Activated T-helper 9 cell treated with anti-CD3 and anti-CD28 coated beads, Interleukin-2, amount 50 U/mL, for 16 hours (primary cell): ENCODE measurements at places on chromosomes 16 and 17.

DNA sequence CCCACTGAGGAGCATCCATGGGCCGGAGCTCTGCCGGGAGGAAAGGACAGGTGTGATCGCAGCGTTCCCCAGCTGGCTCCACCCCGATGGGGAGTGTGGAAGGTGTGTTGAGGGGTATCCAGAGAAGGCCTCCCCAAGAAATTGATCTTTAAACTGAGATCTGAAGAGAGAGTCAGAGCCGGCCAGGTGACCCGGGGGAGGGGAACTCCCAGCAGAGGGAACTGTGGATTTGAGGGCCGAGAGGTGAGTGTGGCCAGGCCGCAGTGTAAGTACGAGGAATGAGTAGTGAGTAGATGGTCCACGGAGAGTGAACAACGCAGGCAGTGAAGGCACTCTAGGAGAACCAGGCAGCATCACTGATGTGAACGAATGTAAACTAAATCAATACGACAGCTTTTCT lies 80.2 kb downstream of the RPTOR start:
- DNase-seq, result no peak

GRCh38 chr17:78159575-78160158 lies 8.7 kb upstream of the SYNGR2 start:
- DNase-seq, result no peak

GRCh38 chr16:63349961-63350360 lies 1313.7 kb upstream of the CDH8 start:
- DNase-seq, result no peak

DNA sequence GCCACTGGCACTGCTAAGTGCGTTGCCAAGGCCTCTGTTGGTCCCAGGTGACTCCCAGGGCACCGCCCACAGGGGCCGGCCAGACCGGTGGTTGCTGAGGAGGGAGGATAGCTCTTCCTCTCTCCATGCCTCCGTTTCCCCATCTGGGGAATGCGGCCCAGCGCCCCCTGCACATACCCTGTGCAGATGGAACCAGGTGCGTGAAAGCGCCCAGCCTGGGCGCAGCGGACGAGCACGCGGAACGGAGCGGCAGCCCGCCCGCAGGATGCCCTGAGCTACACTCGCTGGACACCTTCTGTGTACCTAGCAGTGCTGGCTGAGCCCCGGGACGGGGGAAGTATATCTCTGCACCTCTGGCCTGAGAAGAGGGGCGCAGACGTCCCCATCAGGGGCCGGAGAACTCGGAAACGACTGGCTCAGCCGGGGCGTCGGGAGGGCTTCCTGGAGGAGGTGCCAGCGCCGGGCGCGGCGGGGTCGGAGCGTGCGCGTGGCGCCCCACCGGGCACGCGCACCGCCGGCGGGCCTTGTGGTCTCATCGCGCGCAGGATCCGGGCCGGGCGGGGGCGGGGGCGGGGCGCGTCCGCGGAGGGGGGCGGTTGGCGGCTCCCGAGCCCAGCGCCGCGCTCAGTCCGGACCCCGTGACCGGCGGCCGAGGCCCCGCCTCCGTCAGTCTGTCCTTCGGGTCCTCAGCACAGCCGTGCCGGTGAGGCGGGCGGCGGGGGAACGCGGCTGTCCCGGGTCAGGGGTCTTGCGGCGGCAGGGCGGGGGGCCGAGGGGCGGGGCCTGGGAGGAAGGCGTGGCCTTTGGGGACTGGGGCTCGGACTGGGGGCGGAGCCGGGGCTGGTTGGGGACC lies at the start of the genes CCDC78 and HAGHL:
TSS of gene CCDC78 (minus strand) at position 6 of the 853 bp plus-strand sequence. CDS start 76 bp downstream, outside the sequence.
TSS of gene HAGHL (plus strand) at position 669 of the 853 bp plus-strand sequence. CDS start 404 bp downstream, outside the sequence.
- peak; percentile 33 for DNase-seq

GRCh38 chr17:51159604-51160003 lies 6.2 kb downstream of the NME1 start:
- DNase-seq, result no peak

DNA sequence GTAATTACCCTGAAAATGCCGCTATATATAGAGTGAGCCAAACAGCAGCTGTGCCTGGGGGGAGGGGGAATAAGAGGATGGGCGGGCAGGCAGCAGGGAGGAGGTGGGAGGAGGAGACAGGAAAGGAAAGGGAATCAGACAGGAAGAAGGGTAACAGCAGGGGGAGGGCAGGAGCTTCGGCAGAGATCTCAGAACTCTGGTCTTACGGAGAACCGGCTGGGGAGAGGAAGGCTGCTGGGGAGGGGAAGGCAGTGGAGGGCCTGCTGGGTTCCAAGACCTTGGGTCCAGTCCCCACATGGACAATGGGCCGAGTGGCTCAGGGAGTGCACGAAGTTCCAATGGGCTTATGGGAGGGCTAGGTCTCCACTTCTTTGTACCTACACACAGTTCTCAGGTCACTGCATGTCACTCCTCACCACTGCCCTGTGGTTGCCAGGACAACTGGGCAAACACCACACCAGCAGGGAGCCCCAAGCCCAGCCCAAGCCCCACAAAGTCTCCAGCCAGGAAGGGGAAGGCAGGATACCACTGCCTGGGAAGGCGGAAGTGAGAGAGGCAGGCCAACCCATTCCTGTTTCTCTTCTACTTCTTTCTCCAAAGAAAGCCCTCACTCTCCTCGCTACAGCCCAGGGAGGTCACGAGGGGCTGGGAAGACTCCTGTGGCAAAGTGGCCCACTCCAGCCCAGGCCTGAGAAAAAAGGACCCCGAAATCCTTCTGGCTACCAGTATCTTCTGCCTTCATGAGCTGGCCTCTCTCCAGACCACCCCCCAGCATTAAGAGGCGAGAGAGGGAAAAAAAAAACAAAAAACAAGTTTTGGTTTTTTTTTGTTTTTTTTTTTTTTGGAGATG lies 25.3 kb downstream of the G6PC3 start:
- no peak for DNase-seq

GRCh38 chr16:27431773-27432532 lies 30.0 kb downstream of the IL21R start:
- no peak for DNase-seq

DNA sequence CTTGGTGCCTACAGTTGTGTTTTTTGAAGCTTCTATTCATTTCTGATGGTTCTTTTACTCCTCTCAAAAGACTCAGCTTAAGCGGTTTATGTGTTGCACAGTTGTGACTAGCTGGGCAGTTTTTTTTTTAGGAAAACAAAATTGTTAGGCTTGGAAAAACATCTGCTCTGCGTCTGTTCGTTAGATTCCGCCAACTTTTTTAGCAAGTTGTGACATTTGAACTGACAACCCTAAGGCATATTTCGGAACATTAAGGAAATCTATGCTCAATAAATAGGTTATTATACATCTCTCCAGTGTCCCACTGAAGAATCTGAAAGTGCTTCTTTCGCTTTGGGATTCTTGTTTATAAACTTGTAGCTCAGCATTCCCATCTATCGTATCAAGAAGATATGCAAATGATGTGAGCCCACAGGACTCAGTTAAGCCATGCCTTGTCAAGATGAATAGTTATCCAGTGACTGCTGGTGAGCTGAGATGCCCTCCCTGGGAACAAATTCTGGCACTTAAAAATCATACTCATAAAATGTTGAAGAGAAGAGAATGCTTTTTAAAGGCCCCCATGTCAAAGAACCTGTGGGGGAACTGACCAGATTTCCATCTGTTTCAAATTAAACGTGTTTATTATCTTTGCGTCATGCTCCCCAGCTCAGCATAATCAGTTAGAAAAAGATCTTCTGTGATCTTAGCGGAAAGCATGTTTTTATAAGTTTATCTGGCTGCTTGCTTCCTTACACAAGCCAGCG lies 109.0 kb upstream of the FAM20A start:
- no peak for DNase-seq

GRCh38 chr17:51618476-51618875 lies 358.1 kb downstream of the UTP18 start:
- no peak for DNase-seq

DNA sequence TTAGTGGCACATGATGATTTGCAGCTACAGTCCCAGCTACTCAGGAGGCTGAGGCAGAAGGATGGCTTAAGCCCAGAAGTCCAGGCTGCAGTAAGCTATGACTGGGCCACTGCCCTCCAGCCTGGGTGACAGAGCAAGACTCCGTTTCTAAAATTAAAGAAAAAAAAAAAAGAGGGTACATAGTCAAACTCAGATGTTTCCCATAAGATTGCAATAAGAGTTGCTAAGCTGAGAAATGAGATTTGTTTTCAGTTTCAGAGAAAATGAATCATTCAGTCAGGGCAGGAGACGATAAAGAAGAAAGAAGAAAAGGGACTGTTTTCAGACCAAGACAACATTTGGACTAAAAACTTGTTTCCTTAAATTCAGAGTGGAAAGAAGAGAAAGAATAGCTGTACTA lies 30.2 kb upstream of the PHLPP2 start:
- DNase-seq, result no peak

DNA sequence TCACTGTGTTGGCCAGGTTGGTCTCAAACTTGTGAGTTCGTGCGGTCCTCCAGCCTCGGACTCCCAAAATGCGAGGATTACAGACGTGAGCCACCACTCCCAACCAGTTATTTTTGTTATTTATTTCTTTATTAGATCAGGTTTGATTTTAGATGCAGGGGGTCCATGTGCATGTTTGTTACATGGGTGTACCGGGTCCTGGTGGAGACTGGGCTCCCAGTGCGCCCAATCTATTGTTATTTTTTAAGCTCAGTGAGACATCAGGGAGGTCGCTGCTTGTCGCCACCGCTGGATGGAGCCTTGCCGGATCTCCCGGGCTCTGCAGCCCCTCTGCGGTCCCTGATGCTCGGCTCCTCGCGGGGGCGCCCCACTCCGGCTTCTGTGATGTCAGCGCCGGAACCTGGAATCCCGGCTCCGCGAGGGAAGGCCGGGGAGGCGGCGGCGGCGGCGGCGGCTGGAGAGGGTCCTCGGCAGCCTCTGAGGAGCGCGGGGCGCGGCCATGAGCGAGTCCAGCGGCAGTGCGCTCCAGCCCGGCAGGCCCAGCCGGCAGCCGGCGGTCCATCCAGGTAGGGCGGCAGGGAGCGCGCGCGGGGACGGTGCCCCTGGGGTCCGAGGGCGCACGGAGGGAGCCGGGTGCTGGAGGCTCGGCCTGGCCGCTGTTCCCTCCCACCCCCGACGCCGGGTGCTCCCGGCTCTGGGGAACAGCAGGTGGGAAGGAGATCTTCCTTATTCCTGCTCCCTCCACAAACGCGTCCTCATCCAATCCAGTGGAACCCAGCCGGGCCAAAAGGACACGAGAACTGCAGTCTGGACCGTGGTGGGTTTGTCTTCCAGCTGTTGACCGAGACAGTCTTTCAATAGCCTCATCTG lies at the start of gene TMC7:
TSS of gene TMC7 (plus strand) at position 370 of the 870 bp plus-strand sequence. CDS start at position 500, 130 bp downstream.
- DNase-seq, result no peak

DNA sequence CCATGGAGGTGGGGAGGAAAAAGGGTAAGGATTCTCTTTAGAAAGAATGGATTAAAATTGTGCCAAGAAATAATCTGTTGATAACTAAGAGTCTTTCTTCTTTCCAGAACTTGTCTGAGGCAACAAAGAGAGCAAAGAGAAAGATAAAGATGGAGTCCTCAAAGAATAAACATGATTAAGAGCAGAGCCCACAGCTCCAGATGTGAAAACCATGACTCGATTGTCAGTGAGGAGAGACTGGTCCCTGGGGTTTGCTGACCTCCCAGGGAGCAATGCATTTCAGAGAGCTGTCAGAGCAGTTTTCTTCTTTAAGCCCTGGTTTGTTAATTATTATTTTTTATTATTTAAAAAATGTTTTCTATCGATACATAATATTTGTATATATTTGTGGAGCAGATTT lies 74.6 kb downstream of the TMEM100 start:
- no peak for DNase-seq

GRCh38 chr16:48188449-48189102 lies 32.8 kb upstream of the ABCC12 start:
- DNase-seq, result no peak

DNA sequence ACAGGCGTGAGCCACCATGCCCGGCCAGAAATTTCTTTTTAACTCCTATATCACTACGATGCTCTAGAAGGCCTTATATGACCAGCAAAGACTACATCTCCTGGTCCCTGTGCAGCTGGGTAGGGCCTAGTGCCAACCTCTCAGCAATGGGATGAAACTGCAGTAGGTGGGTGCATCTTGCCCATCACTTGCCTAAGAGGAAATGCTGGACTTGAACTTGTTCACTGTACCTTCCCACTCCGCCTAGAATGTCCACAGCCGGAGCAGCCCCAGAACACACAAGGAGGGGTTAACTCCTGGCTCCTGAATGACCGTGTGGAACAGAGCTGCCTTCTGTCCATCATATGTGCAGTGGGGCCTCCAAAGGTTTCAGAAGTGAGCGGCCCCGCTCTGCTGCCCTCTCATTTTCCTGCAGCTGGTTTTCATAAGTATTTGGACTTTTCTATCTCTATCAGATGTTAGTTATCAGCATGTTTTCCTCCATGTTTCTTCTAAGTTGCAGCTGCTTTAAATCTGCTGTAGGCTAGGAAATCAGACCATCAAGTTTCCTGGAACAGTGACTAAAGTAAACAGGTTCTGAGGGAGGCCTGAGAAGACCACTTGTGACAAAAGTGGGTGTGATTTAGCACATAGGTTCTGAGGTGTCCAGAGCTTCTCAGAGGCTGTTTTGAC lies 52.5 kb downstream of the WSB1 start:
- DNase-seq, result no peak

- no peak for DNase-seq
These were observed at the start of gene SLFN12L for GRCh38 chr17:35537601-35538141. Gene SLFN12L, minus strand, starts transcription at chr17:35537678. Its CDS starts 15,314 bp downstream, at chr17:35522364.

DNA sequence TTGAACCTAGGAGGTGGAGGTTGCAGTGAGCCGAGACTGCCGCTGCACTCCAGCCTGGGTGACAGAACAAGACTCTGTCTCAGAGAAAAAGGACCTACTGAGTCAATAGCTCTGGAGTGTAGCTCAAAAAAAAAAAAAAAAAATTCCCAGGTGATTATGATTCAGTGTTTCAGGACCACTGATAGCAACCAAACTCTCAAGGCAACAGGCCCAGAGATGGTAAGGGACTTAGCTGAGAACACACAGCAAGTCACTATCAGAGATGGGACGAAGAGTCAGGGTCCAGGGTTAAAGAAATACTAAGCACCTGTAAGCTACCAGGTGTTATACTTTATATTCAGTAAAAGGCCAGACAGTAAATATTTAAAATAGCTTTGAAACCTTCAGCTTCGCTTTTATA lies 335.3 kb downstream of the XYLT1 start:
- no peak for DNase-seq

DNA sequence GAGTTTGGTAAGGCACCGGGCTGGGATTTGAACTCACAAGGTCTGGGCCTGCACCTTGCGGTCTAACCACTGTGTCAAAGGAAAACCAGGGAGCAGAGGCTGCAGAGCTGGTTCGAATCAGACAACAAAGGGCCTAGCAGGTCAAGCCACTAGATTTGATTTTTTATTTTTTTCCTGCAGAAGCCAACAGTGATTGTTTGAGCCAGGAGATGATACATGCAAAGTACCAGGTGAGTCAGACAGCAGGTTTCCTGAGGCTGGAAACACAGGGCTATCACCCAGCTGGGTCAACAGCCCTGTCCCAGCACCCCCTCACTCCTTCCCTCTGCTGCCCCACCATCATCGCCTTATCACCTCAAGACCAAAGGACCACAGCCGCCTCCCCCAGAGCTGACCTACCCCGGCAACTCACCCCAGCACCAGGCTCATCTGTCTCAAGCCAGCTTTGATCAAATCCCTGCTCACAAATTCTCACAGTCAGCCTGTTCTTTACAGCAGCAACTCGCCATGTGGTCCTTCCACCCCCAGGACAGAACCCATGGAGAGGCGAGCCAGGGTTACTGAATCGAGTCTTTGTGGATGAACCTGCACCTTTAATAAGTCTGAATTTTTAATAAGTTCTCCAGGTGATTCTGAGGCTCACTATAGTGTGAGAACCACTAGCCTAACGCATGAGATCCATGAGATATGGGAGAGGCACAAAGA lies 13.0 kb upstream of the KRT19 start:
- no peak for DNase-seq
